Foreskin keratinocyte (primary cell): ENCODE measurements at places on chromosomes 5 and 9. TPM values are rescaled to one million over a fixed set of nuclear protein-coding genes. Genes with fewer than 3 reads are reported as not detected.

- DNase-seq, result no peak
Observed at GRCh38 chr9:128702949-128703615, 779 bp downstream of the PKN3 start.

STOM gene
- 59.6 and 61.0 TPM in 2 replicates for polyA plus RNA-seq

- no peak for DNase-seq
Observed at GRCh38 chr9:118482306-118482705, 778.1 kb downstream of the TLR4 start.

DNA sequence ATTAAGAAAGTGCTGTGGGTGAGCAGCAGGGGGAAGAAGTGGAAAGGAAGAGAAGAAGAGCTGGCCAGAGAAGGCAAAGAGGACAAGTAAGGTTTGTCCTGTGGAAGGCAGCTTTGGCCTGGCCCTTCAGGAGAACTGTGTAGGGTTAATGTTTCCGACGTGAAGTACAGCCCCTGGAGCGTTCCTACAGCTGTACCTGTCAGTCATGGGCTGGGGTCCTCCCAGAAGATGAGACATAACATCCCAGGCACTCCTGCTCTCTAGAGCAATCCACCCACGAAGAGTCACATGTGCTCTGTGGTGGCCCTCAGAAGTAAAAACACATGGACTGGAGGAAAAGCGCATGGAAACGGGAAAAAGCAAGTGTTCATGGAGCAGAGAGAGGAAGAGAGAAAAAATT is 237.4 kb downstream of the CAAP1 start:
- DNase-seq, result no peak

GABRA6 gene
- not detected in 2 replicates for polyA plus RNA-seq

PFN3 gene
- polyA plus RNA-seq, result not detected in 2 replicates

GRCh38 chr5:33328818-33329217 is 111.9 kb upstream of the TARS1 start:
- no peak for DNase-seq

DNA sequence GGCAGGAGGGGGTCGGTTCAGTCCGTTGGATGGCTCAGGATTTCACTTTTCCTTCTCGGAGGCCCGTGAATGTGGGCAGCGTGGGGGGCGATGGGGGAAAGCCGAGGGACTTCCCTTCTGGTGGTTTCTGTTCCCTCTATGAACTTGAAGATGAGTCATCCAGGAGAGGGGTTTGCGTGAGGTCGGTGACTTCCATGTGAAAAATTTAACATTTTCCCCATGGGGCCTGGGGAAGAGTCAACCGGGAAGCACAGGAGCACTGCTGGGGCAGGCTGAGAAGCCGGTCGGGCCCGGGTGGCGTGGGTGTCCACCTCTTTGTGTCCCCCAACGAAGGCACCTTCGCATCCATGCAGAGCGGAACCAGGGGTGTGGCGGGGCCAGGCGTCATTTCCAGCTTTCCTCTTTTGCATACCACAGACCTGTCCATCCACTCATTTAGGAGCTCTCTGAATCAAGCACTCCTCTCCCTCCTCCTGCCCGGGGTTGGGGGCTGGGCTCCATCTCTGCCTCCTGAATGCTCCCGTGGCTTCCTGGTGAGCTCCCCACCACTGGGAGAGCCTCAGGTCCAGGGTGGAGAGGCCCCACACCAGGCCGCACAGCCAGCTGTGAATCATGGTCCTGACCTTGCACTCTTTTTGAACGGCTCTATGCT is 68.4 kb downstream of the ANKRD33B start:
- DNase-seq, result no peak

- DNase-seq, result peak; percentile 66
Observed at GRCh38 chr9:21559402-21560280, 77.5 kb upstream of the IFNE start.

GRCh38 chr9:121336665-121337064 is 33.4 kb downstream of the STOM start:
- DNase-seq, result no peak

- DNase-seq, result no peak
Observed at GRCh38 chr9:83060556-83060955, 2.4 kb downstream of the RASEF start.

DNA sequence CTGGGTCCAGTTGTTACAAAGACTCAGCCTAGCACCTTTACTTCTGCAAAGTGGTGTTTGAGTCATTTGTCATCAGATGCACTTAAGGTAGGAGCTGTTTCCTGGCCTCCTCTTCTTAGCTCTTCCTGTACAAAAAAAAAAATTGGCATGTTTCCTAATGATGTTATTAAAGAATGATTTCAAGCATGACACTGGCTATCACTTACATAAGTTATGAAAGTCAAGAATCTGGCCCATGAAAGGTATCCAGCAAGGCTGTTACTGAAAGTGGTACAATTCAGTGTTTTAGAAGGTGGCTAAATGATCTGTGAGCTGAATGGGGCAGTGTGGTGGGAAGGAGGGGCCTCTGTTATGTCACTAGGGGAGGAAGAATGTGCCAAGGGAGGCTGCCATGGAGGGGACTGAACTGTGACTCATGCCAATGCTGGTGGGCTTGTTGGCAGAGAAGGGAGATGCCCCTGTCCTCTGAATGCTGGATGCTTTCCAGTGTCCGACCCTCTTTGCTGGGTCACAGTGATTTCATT is 175.1 kb upstream of the MAP1B start:
- DNase-seq, result peak; percentile 41
